ENCODE measurements at places on chromosomes 3 and 15.

DNA sequence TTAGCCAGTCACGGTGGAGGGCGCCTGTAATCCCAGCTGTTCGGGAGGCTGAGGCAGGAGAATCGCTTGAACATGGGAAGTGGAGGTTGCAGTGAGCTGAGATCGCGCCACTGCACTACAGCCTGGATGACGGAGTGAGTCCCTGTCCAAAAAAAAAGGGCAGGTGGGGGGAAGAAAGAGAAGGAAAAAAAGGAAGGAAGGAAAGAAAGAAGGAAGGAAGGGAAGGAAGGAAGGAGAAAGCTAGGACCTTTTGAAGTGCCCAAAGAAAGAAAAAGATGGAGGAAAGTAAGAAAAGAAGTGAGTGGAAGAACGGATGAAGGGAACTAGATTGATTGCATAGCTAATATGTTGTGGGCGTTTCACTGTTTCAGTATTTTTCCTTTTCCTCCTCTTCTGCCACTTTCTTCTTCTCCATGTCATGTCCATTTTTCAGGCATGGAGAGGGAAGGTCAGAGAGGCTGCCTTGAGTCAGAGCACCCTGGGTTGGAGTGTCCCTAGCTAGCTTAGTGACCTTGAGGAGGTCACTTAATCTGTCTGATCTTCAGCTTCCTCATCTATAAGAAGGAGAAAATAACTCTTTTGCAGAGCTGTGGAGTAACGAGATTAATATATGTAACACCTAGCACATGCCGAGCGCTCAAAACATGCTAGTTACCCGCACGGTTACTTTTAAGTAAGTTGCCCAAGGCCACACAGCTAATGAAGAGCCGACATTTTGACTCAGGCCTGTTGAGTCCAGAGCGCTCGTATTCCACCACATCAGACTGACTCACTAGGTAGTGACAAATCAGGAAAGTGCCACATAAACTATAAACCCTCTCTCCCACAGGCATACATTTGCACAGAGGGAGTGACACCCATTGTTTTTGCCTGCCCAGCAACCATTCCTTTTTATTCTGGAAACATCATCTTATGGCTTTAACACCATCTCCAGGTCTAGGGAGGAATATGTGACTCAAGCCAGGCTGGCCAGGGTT, 42.2 kb downstream of the BHLHE40 start:
- H3K27me3 ChIP-seq, result no peaks in the 10 kb centered on the region
- peaks cover 9% of the 10 kb centered on the region for H3K4me1 ChIP-seq
- peak overlapping the region; percentile 57 for H3K27ac ChIP-seq
- no peak overlapping the region for H3K4me3 ChIP-seq
- DNase-seq, result no peak
- H3K36me3 ChIP-seq, result no peaks in the 10 kb centered on the region

DNA sequence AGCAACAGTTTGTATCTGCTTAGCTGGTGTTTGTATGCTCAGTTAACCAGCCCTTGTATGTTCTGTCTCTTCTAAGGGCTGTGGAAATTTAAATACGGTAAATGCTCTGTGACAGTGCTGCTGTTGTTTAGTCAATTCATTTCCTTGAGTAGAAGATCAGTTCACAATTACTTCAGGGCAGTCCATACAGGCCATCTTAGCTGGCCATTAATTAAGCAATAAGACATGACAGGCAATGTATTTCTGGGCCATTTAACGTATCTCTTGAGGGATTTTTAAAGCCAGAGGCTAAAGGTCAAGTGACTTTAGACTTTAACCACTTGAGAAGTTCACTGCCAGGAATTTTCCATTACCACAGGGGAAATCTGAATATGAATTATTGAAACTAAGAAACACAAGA, 351.8 kb downstream of the ZIC1 start:
- DNase-seq, result no peak
- H3K4me1 ChIP-seq, result peaks cover 6% of the 10 kb centered on the region
- no peaks in the 10 kb centered on the region for H3K36me3 ChIP-seq
- no peaks in the 10 kb centered on the region for H3K27me3 ChIP-seq

DNA sequence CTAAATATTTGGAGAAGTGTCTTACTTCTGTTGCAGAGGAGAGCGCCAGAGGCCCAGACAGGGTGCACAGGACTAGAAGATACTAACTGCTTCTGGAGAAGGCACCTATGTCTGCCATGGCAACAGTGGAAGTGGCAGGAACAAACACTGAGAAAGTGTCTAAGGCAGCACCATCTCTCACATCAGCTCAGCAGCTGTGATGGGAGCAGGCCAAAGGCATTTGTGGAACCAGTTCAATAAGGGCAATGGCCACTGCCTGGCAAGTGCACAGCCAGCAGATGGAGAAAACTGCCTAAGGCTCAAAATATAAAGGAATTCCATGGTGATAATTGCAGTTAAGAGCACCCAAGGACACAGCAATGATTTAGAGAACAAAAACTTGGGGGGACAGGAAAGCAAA, 563.0 kb upstream of the CCDC54 start:
- peaks cover 16% of the 10 kb centered on the region for H3K4me1 ChIP-seq
- no peak overlapping the region for H3K4me3 ChIP-seq
- H3K27ac ChIP-seq, result peak overlapping the region; percentile 4
- no peaks in the 10 kb centered on the region for H3K27me3 ChIP-seq
- DNase-seq, result no peak
- H3K36me3 ChIP-seq, result no peaks in the 10 kb centered on the region

DNA sequence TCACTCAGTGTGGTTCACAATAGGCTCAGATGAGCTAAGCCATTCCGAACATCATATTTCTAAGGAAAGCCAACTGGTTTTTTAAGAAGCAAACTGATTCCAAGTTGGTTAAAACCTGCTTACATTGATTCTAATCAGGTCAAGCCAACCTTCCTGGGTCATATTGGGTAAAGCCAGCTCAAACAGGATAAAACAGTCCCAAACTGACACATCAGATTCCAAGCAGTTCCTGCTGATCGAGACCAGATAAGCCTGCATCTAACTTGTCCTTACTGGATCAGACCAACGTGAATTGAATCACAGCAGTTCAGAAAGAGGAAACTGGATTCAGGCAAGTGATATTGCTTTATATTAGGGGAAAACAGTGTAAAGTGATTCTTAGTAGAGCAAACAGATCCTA, 18.6 kb upstream of the THSD4 start:
- no peaks in the 10 kb centered on the region for H3K27me3 ChIP-seq
- peaks cover 20% of the 10 kb centered on the region for H3K4me1 ChIP-seq
- no peak for DNase-seq
- H3K4me3 ChIP-seq, result no peak overlapping the region
- no peaks in the 10 kb centered on the region for H3K36me3 ChIP-seq

DNA sequence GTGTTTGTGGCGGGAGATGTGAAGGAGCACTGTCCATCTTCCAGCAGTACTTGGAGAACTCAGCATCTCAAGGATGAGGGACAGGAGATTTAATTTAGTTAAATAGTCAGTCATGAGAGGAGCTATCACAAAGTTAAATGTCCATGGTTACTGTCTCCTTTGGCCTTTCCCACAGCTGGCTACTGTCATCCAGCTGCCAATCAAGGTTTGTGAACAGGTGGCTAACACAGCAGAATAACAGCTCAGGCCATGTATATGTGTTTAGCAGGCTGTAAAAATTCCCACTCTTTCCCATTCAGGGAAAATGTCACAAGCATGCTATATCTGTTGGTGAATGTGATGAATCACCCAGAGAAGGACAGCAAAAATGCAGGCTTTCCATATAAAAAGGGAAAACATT, 120.5 kb downstream of the TMEM108 start:
- no peak overlapping the region for H3K4me3 ChIP-seq
- no peaks in the 10 kb centered on the region for H3K27me3 ChIP-seq
- H3K27ac ChIP-seq, result no peak overlapping the region
- no peaks in the 10 kb centered on the region for H3K36me3 ChIP-seq
- peaks cover 3% of the 10 kb centered on the region for H3K4me1 ChIP-seq
- no peak for DNase-seq

Measured in thoracic aorta (tissue), 2 donors.